ENCODE measurements at places on chromosomes 7 and 10.

DNA sequence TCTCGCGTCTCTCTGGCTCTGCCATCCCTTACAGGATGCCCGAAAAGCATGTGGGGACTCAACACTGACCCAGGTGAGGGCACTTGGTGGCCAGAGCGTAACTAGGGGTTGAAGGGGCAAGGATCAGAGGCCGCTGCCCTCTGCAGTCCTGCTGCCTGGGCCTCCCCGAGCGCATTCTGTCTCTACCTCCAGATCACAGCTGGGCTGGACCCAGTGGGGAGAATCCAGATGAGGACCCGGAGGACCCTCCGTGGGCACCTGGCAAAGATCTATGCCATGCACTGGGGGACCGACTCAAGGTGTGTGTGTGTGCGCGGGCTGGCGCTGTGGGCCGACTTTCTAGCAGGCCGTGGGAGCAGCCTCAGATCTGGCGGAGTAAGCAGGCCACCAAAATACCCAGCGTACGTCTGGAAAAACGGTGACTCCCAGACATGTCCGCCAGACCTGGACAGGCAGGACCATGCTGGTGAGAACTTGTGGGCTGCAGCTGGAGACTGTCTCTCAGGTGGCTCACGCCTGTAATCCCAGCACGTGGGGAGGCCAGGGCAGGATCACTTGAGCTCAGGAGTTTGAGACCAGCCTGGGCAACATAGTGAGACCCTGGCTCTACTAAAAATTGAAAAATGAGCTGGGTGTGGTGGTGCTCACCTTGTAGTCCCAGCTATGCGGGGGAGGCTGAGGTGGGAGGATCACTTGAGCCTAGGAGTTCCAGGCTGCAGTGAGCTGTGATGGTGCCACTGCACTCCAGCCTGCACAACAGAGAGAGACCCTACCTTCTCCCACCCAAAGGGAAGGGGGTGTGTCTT is 3.2 kb downstream of the GNB2 start:
- DNase-seq, result no peak

DNA sequence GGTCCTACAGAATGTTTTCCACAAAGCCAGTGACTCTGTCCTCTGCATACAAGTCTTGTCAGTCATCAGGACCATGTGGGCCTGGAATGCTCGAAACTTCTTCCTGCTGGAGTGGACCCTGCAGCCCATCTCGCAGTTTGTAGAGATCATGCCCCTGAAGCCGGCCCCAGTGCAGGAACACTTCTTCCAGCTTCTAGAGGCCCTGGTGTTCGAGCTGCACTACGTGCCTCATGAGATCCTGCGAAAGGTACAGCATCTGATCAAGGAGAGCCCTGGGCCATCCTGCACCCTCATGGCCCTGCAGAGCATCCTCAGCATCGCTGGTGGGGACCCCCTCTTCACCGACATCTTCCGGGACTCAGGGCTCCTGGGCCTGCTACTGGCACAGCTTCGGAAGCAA is 46.5 kb downstream of the WDFY4 start:
- DNase-seq, result no peak

- DNase-seq, result no peak
These were observed 33.9 kb upstream of the GPR37 start for GRCh38 chr7:124799448-124799847.

DNA sequence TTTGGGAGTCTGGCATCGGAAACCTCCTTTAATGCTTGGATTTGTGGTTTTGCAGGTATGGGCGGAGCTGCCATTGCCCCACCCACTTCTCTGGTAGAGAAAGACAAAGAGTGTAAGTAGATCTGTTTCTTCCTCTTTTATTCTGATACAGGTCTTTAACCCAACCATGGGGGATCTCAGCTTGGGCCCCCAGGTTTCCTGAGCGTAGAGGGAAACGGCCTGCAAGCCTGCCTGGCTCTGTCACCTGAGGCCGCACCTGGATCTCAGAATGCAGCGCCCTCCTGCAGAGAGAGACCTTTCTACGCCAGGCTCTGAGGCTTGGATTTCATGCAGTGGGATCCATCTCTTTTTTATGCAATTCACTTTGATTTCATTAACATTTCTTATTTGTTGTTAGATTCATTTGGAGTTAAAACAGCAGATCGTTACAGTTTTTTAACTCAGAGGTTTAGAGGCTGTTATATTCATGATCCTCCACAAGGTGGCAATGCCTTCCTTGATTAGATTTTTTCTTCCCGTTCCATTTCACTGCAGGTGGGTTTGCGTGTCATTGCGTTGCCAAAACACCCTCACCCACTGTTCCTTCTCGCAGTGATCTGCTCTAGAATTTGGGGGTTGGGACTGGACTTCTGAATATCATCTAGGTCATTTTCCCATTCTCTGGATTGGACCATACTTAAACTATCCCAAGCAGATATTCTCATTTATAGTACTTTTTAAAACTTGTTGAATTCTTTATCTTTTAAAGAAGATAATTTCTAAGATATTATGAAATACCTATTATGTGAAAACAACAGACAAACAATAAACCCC is 20.0 kb downstream of the RBM17 start:
- DNase-seq, result peak; percentile 29

DNA sequence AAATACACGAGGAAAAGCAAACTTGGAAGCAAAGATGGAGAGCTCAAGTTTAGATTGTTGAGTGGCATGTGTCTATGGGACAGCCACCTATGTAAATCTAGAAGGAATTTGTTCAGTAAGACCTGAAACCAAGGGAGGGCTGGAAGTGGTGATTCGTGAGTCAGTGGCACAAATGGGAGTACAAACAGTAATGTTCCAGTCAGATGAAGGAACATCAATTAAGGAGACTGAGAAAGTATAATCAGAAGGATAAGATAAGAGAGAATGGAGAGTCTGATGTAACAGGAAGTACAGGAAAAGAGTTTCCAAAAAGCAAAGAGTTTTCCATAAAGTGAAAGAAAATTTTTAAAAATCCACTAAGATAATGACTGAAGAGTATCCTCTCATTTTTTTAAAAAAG is 544.2 kb downstream of the KIF20B start:
- no peak for DNase-seq

GRCh38 chr10:23413629-23414089 is 25.2 kb upstream of the OTUD1 start:
- no peak for DNase-seq

DNA sequence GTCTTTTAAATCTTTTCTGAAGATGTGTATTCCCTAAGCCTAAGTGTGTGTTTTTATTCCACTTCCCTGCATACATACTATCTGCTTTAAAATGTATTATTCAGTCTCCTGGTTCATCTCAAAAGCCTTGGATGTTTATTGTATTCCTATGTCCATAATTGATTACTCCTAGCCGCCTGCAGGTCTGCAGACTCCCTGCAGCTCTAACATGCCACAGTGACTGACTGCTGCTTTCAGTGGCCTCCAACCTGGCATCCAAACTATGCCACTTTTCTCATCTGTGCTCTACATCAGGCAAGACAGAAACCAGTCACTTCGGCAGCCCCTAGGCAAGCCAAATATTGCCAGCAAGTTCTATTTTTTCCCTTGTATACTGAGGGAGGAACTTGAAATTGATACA is 81.7 kb downstream of the ABCA13 start:
- DNase-seq, result no peak

- no peak for DNase-seq
These were observed 630 bp downstream of the ZNF680 start for GRCh38 chr7:64562256-64562625.

- no peak for DNase-seq
These were observed 39.8 kb upstream of the TRIM8 start for GRCh38 chr10:102604439-102604841.

DNA sequence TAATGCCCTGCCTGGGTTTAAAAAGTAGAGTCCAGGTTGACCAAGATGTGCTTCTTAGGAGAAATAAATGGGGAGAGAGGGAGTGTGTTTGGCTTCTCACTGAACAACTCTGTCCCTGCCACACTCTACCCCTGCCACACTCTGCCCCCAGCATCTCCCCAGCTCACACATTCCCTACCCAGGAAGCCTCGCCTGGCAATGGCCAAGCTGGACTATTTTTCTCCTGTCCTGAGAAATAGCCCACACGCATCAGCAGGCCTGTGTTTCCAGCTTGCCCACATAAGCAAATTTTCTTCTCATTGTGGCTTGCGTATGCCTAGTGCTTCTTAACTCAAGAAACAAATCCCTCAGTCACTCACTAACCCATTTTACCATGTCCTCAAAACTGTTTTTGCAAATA is 1.8 kb downstream of the LRRC18 start:
- DNase-seq, result no peak

DNA sequence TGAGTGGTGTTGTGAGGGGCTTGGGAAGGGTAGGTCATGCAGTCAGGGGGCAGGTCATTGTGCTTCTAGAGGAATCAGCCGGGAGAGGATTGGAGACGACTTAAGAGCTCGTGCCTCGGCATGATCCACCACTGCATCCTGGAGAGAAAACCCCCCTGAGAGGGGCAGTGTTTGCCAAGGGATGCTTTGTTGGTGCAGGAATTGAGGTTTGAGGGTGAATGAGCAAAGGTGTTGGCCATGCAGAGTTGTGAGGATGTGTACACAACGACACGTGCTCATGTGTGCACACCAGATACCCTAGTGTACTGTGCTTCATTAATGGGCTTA is 85.6 kb upstream of the ANLN start:
- DNase-seq, result no peak
